ENCODE measurements at places on chromosomes 7 and 10.

GRCh38 chr10:129836253-129836652, 127.8 kb downstream of the EBF3 start:
- no peak for DNase-seq

- peak; percentile 85 for DNase-seq
These were observed 23.6 kb upstream of the ITGB8 start for GRCh38 chr7:20307119-20307518.

DNA sequence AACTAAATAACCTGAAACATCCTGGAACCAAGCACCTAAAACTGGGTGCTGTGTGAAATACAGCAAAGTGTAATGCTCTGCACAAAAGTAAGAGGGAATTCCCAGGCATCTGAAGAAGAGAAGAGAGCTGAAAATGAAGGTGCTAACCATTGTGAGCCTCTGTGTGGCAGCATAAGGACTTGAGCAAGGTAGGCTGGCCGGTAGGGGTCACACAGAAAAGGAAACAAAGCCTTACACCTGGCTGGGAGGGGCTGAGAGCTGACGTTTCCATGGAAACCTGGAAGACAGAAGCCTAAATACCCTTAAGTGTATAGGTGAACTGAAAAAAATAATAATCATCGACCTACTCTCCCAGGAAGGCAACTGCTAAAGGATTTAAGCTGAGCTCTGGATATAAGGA, 48.6 kb downstream of the CUL1 start:
- DNase-seq: no peak

- DNase-seq: no peak
These were observed 2.0 kb upstream of the ZMYND11 start for GRCh38 chr10:132946-133898.

DNA sequence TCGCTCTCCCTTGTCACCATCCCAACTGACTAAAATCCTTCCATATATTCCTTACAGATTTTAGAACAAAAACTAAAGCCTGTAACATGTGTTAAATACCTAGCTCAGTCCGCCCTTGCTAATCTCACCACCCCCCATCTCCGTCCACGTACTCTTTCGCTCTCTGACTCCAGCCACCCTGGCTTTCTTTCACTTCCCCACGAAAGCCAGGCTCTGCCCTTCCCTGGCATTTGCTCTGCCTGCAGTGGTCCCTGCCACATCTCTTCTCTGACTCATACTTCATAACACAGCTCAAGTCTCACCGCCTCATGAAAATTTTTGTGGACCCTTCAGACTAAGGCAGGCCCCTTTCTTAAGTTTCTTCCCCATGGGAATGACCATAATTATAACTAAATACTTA, 11.7 kb upstream of the GPAM start:
- no peak for DNase-seq

- no peak for DNase-seq
These were observed 4.0 kb downstream of the MAFK start for GRCh38 chr7:1534330-1535099.

- peak; percentile 77 for DNase-seq
These were observed 8.0 kb upstream of the ZNRF2 start for GRCh38 chr7:30276203-30276900.

GRCh38 chr10:43265799-43266721, 805 bp downstream of the RASGEF1A start:
- no peak for DNase-seq

DNA sequence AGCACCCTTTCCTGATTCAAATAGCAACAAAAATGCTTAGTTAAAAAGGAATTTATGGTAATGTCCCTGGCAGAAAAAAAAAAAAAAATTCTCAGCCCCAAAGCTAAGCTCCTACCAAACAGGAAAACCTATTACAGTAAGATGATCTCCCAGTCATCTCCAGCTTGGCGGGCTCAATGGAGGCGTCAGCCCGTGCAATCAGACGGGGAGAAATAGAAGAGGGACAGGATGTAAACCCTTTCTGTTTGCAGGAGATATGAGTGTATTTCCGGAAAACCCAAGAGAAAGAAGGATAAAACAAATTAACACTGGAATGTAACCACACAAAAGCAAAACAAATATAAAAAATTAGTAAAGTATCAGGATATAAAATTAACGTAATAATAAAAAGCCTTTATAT, 242.8 kb downstream of the TCERG1L start:
- DNase-seq: peak; percentile 47

DNA sequence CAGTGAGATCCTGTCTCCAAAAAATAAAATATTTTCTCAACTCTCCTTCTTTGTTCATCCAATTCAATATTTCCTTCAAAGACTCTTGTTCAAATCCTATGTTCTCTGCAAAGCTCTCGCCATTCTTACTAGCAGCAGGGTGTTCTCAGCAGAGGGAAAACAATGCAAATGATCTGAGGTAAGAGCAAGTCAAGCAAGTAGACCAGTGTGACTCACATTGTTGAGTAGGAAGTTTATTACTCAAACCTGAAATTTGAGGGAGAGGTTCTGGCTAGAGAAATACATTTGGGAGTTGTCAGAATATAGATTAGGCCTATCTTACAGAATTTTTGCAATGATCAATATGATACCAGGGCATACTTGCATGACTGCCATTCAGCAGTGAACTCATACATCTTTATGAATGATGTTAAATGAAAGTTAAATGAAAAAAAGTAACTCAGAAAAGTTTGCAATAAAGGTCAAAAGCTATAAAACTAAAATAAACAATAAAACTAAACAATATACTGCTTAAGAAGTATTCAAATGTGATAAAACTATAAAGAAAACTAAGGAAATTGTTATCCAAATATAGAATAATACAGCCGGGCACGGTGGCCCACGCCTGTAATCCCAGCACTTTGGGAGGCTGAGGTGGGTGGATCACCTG, 5.8 kb downstream of the IDE start:
- no peak for DNase-seq

Data from common myeloid progenitor, CD34-positive (primary cell).